ENCODE measurements at places on chromosomes 2 and 18.
A peak's percentile ranks its signal among the peaks of the same experiment; 100 is the strongest.

DNA sequence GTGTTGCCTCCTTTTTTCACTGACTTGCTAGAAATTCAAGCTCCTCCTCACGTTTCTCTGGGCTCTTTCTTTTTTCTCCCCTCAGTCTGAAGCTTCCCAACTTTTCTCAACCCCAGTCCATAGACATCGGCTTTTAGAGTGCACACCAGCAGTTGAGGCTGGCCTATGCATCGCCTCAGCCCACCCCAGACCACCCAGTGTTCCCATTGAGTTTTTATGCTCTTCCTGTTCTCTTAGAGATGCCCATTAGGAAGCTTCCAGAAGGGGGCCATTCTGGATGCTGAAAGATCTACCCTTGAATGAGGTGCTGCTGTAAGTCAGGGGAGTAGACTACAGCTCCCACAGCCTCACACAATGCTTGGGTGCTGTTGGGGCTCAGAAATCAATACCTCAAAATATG is 12.0 kb upstream of the GYPC start:
- DNase-seq, result no peak

- DNase-seq, result no peak
Measured at GRCh38 chr18:77055429-77056300, 76.9 kb downstream of the MBP start.

DNA sequence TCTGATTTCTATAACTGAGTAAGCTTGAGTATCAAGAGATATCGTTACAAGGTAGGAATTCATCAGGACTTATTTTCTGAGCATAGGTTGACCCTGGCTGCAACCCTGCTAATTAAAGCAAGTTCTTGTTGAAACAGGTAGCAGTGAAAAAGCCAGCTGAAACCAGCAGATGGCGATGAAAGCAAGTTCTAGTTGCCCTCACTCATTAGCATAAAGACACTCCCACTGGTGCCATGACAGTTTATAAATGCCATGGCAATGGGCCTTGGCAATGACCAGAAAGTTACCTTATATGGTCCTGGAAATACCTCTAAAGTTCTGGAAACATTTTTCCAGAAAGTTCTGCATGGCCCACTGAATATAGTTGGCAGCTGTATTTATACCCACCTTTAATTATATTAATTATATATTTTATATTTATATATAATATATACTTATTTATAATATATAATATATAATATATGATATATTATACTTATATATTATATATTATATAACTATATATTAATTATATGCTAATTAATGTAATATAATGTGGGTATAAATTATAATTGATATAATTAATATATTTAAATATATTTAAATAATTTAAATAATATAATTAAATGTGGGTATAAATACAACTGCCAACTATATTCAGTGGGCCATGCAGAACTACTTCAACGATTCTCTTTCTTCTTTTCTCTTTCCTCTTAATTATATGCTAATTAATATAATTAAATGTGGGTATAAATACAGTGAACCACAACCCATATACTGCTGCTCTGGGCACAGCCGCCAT is 188.0 kb downstream of the CDH7 start:
- DNase-seq, result no peak

DNA sequence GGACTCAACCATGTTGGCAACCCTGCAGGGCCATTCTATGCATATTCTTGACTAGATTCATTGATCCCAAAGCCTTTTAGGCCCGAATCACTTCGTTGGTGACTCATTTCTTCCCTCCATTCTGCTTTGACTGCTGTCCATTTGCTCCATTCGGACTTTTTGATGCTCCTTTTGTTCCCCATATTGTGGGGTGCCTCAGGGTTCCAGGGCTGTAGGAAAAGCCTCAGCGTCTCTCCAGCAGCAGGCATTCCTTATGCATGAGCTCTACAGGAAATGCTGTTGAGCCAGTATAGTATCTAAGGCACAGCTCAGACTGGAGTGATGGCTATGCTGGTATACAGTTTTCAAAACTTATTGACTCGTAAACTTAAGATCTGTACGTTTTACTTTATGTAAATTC is 292.6 kb downstream of the PRKCE start:
- no peak for DNase-seq

GRCh38 chr2:225471482-225471881 is 72.0 kb downstream of the NYAP2 start:
- no peak for DNase-seq

- no peak for DNase-seq
Measured at GRCh38 chr18:24071029-24071428, 56.5 kb downstream of the TTC39C start.

DNA sequence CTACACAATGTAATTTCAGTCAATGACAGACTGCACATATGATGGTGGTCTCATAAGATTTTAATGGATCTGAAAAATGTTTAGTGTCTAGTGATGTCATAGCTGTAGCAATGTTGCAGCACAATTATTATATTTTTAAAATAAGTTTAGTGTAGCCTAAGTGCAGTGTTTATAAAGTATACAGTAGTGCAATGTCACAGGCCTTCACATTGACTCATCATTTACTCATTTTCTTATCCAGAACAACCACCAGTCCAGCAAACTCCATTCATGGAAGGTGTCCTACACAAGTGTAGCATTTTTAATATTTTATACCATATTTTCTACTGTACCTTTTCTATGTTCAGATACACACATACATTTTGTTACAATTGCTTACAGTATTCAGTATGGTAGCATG is 663.1 kb downstream of the ERBB4 start:
- no peak for DNase-seq

DNA sequence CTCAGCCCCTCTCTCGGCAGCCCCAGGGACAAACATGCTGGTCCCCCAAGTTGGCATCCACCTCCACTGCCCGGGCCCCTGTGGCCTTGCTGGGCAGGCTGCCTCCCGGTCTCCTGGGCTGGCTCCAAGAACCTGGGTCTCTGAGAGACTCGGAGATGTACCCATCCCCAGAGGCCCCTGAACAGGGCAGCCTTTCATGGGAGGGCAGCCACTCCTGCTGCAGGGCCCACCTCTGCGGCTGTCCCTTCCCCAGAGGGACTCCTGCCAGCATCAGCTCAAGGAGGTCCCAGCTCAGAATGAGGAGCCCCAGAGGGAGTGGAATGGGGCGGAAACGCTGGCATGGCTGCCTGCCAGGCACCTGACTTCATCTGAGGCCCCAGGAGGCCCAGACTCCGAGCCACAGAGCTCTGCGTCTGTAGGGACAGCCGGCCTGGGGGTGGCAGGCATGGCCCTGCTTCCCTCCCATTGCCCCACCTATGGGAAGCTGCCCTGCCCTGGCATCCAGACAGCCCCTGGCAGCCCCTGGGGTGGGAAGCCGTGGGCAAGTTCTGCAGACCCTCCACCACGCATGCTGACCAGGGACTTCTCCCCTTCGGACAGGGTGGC is 857 bp upstream of the CROCC2 start:
- DNase-seq, result no peak

- DNase-seq, result no peak
Measured at GRCh38 chr2:207107131-207107530, 58.6 kb downstream of the KLF7 start.

- DNase-seq, result no peak
Measured at GRCh38 chr2:37168217-37168981, 11.6 kb upstream of the EIF2AK2 start.

DNA sequence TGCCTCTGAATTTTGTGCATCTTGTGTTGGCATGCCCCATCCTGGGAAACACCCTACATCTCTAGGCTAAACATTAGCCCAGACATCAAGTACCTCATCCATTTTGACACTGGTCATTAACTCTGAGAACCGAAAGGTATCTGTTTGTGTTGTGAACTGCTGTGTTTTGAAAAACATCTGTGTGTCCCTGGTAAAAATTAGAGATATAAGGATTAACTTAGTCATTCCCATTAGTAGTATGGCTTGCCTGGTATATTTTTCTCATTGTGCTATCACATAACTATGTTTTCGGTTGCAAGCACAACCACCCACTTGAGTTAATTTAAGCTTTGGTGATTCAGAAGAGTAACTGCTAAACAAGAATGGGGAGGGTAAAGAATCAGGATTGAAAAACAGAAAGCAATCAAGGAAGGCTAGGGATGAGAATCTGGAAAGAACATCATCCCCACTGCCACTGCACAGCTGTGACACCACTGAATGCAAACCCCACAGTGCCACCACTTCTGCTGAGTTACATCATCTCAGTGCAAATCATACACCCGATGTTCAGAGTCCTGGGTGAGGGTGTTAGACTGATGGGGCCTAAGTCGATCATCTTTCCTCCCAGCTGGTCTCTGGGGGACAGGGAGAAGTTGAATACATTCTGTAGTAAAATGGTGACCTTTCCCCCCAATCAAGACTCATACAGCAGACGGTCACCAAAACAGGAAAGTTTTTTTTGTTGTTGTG is 234.0 kb downstream of the EPHA4 start:
- DNase-seq, result no peak

DNA sequence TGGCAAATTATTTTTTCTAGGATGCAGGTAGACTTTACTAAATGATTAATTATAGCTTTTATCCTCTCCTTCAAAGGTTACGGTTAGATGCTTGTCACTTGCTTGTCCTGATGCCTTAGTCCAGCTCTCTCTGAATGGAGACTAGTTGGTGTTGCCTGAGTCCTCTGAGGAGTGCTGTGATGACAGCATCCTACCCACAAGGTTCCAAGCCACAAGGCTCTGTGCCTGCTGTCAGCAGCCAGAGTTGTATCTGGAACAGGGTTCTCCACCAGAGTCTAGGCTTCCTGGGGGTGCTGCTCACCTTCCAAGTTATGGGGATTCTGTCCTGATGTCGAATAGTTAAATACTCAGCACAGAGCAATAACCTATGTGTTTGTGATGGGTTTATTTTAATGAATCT is 125.7 kb downstream of the GALNT1 start:
- no peak for DNase-seq

GRCh38 chr18:37252854-37253393 is 312.7 kb downstream of the CELF4 start:
- no peak for DNase-seq

DNA sequence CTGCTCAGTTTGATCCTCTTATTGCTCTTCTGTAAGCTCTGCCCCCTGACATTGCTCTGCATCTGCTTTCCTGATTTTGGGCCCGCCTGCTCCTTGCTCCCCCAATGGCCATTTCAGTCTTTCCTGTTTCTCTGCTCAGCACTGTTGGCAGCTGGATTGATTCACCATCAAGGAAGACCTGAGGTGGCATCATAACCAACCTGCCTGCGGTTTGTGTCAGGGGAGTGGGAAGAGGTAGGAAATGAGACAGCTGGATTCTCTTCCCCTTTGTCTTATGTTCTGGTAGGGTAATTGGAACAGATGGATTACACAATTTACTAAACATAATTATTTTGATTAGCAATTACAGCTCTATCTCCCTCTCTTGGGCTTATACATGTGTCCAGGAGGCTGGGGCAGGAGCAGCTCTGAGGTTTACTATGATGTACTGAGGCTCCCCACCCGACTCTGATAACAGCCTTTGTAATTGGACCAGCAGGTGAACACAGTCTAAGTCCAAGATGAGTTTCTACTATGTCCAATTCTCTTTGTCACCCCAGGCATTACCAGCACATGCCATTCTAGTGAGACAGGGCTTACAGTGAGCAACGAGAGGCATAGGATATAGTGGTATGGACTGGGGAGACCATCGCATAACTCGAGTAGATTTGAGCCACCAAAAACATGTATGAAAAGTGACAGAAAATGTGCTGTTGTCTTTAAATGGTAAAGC is 151.8 kb upstream of the MMADHC start:
- no peak for DNase-seq

GRCh38 chr2:240037358-240037757 is 7.1 kb upstream of the OR6B2 start:
- DNase-seq, result no peak

GRCh38 chr18:62512996-62513395 is 9.8 kb upstream of the ZCCHC2 start:
- DNase-seq, result no peak

- DNase-seq, result no peak
Measured at GRCh38 chr2:196165016-196165415, 6.4 kb downstream of the STK17B start.

DNA sequence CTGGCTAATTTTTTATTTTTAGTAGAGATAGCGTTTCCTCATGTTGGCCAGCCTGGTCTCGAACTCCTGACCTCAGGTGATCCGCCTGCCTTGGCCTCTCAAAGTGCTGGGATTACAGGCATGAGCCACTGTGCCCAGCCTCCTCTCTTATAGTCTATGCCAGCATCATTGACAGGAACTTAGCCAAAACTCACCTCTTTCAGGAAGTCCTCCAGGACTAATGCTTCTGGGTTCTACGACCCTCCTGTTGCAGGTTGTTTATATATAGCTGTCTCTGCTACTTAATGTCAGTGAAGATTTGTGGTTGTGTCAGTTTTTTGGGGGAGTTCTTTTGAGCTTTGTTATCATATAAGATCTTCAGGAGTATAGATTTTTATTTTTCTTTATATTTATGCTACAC is 112.1 kb upstream of the CDC42EP3 start:
- no peak for DNase-seq

DNA sequence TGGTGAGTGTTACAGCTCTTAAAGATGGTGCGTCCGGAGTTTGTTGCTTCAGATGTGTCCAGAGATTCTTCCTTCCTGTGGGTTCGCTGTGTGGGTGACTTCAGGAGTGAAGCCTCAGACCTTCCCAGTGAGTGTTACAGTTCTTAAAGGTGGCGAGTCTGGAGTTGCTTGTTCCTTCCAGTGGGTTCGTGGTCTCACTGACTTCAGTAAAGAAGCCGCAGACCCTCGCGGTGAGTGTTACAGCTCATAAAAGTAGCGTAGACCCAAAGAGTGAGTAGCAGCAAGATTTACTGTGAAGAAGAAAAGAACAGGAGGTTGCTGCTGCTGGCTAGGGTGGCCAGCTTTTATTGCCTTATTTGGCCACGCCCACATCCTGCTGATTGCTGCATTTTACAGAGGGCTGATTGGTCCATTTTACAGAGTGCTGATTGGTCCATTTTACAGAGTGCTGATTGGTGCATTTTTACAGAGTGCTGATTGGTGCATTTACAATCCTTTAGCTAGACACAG is 34.0 kb upstream of the SPTBN1 start:
- DNase-seq, result peak; percentile 57

DNA sequence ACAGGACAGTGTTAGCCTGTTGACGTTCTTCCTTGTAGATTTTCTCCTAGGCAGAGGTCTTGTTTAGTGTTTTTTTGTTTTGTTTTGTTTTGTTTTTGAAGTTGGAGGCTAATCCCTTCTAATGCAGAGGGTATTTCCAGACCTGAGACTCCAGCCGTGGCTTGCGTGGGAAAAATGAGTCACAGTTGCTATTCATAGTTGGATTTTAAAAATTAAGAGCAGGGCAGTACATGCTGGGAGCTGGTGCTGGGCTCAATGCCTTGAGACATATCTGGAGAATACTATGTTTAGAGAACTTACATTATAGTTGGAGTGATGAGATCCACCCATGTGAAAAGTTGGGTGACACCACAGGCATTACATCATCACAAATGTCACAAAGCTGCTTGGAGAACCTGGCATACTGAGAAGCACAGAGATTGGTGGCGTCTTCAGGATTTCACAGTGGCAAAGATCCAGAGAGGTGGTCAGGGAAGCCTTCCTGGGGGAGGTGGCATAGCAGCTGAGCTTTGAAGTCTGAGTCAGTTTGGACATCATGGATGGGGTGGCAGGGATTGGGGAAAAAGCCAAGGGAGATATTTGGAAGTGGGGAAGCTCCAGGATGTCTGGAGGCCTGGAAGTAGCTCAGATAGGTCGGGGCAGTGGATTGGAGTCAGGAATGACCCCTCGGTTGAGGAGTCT is 249.4 kb downstream of the LOXHD1 start:
- no peak for DNase-seq
